ENCODE measurements at places on chromosomes 5 and 9. TPM values are rescaled to one million over a fixed set of nuclear protein-coding genes. Genes with fewer than 3 reads are reported as not detected.

Gene TLR4
- 1.3 TPM for total RNA-seq

DNA sequence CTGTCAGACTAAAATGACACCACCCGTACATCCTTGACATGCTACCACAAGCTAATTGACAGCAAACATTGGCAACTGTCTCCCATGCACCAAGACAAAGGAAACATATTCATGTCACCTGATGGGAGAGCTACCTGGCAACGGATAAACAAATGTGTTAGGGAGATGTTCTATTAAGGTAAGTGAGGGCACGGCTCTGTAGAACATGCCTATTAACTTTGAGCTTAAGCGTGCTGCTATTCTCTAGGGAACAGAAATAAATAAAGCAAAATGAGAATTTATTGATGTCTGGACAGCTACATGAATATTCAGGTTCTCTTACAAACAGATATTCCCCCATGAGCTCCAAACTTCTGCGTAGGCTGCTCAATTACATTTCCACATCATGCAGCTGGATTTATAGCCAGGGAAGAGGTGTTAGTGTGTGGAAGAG is 361.4 kb upstream of the RFX3 start:
- no peak overlapping the region for H3K4me3 ChIP-seq
- no peak overlapping the region for H3K27ac ChIP-seq
- no peaks in the 10 kb centered on the region for H3K36me3 ChIP-seq
- no peak for DNase-seq

DNA sequence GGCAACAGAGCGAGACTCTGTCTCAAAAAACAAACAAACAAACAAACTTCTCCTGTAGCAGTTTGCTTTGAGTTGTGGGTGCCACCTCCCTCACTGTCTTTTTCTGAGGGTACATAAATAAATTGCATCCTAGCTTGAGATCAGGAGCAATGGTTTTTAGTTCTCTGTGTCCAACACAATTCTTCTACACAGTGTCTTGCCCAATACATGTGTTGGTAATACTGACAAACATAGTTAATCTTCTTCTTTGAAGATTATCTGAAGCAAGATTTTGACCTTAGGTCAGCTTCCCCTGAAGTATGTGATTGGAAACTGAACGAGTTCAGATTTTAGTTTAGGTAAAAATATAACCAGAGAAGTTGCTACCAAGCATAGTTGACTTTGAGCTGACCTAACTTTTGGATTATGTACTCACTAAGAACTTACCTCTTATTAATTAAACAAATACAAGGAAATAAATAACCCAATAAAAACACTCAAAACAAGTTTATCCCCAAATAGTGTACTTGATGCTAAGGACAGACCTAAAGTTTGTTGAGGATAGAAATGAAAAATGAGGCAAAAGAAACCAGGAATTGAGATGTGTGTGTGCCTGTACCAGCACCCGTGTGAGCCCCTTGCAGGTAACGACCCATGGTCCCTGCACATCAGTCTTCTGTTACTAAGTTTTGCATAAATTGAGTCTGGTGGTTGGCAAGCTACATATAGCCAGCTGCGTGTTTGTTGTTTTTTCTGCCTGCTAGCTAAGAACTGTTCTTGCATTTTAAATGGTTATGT is 16.2 kb downstream of the TJP2 start:
- peak overlapping the region; percentile 46 for H3K27ac ChIP-seq
- DNase-seq: no peak
- H3K4me1 ChIP-seq: peaks cover 26% of the 10 kb centered on the region
- no peak overlapping the region for H3K4me3 ChIP-seq
- H3K27me3 ChIP-seq: no peaks in the 10 kb centered on the region

Gene WHRN
- total RNA-seq: 6.7 TPM

DNA sequence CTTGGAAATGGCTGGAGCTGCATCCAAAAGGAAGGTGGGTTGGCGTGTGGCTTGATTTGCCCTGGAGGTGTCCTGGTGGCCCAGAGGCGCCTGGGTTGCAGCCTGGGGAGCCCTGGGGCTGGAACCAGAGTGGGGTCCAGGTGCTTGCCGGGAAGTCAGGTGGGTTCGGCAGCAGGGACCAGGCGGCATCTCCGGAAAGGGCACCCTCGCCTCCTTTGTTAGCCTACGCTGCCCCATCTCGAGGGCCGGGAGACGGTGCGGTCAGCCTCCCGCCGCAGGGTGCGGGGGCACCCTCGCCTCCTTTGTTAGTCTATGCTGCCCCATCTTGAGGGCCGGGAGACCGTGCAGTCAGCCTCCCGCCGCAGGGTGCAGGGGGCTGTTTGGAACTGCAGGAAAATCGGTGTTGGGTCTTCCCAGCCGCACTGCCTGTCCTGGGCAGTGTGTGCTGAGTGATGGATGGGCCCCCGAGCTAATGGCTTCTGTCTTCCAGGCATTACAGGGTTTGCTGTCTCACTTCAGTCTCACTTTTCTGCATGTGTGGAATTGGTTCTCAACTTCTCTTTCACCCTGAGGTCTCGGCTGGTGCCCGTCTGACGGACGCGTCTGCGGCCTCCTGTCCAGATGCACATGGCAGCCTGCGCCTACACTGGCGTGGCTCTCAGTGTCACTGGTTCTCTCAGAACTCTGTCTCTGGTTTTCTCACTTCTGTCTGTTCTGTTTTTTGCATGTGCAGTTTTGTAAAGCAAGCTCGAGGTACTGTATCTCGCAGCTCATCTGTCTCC is 139.0 kb downstream of the CACNA1B start:
- H3K4me1 ChIP-seq: no peaks in the 10 kb centered on the region
- H3K36me3 ChIP-seq: no peaks in the 10 kb centered on the region
- DNase-seq: peak; percentile 41
- no peak overlapping the region for H3K4me3 ChIP-seq
- H3K27ac ChIP-seq: no peak overlapping the region

Gene MZB1
- total RNA-seq: not detected

- no peak overlapping the region for H3K4me3 ChIP-seq
- H3K27ac ChIP-seq: no peak overlapping the region
- no peak for DNase-seq
- H3K4me1 ChIP-seq: no peaks in the 10 kb centered on the region
- no peaks in the 10 kb centered on the region for H3K27me3 ChIP-seq
These were observed 8.2 kb upstream of the RUFY1 start for GRCh38 chr5:179542170-179542569.

DNA sequence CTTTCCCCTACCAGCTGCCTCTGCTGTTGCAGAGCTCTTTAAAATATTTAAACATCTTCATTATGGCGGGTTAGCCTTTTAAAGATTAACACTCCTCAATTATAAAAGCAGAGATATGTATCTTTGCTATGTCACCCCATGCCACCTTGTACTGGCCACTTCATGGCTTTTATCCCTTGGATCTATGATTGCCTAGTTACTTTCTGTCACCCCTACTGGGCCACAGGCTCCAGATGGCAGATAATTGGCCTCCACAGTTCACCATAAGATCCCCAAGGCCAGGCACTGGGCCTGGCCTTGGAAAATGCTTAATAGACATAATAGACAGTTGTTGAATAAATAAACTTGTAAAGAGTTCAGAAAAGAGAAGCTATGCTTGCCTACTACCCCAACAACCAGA is 142.0 kb upstream of the SHB start:
- H3K4me3 ChIP-seq: no peak overlapping the region
- no peaks in the 10 kb centered on the region for H3K4me1 ChIP-seq
- DNase-seq: no peak
- H3K36me3 ChIP-seq: no peaks in the 10 kb centered on the region
- H3K27me3 ChIP-seq: no peaks in the 10 kb centered on the region

- no peak overlapping the region for H3K27ac ChIP-seq
- no peaks in the 10 kb centered on the region for H3K36me3 ChIP-seq
- no peaks in the 10 kb centered on the region for H3K27me3 ChIP-seq
- no peaks in the 10 kb centered on the region for H3K4me1 ChIP-seq
These were observed 153.4 kb downstream of the PIK3R1 start for GRCh38 chr5:68369023-68369359.

GRCh38 chr9:113620377-113621161 is 157.0 kb downstream of the RGS3 start:
- peaks cover 4% of the 10 kb centered on the region for H3K4me1 ChIP-seq
- no peaks in the 10 kb centered on the region for H3K36me3 ChIP-seq
- H3K27me3 ChIP-seq: no peaks in the 10 kb centered on the region
- H3K27ac ChIP-seq: peak overlapping the region; percentile 87
- DNase-seq: peak; percentile 68

Gene SLC34A3
- total RNA-seq: not detected

Gene TMEM215
- not detected for total RNA-seq

GRCh38 chr5:33524476-33524875 is 83.7 kb downstream of the TARS1 start:
- no peaks in the 10 kb centered on the region for H3K27me3 ChIP-seq
- peaks cover 3% of the 10 kb centered on the region for H3K4me1 ChIP-seq
- no peak overlapping the region for H3K4me3 ChIP-seq
- no peak for DNase-seq

GRCh38 chr5:131795879-131796792 is 681 bp downstream of the FNIP1 start:
- no peaks in the 10 kb centered on the region for H3K36me3 ChIP-seq
- DNase-seq: peak; percentile 73
- peak overlapping the region; percentile 77 for H3K4me3 ChIP-seq
- H3K4me1 ChIP-seq: peaks cover 4% of the 10 kb centered on the region

DNA sequence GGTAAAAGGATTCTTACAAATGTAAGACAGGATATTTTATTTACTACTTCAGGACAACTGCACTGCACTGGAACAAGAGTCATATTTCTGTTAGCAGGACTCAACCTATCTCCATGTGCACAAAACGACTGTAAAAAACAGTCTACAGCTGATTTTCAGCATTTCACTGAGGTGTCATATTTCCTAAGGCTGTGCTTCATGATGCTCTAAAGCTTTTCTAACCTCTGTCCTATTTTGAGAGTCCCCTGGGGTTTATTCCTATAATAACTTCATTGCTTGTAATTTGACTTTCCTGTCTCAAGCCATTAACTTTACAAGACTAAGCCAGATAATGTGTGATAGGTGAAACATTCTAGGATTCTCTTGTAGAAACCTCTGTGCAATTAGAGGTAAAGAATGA is 472.3 kb downstream of the HINT1 start:
- H3K27me3 ChIP-seq: no peaks in the 10 kb centered on the region
- no peak for DNase-seq
- no peak overlapping the region for H3K27ac ChIP-seq
- no peaks in the 10 kb centered on the region for H3K4me1 ChIP-seq
- no peaks in the 10 kb centered on the region for H3K36me3 ChIP-seq

DNA sequence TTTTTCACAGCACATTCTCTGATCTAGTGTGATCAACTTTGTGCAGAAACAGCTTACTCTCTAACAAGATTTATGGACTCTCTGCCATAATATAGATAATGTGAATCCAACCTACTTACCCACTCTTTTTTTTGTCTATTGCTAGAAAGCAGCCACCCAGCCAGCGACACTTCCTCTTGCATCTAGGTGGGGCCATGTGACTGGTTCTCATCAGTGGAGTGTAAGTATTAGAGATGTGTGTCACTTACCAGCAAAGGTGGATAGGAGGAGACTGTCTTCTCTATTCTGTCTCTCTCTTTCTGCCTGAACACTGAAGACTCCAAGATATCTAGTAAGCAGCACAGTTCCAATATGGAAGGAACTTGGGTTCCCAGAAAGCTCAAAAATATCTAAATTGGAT is 174.8 kb downstream of the MCTP1 start:
- no peaks in the 10 kb centered on the region for H3K4me1 ChIP-seq
- H3K27ac ChIP-seq: no peak overlapping the region
- H3K36me3 ChIP-seq: no peaks in the 10 kb centered on the region
- H3K4me3 ChIP-seq: no peak overlapping the region

DNA sequence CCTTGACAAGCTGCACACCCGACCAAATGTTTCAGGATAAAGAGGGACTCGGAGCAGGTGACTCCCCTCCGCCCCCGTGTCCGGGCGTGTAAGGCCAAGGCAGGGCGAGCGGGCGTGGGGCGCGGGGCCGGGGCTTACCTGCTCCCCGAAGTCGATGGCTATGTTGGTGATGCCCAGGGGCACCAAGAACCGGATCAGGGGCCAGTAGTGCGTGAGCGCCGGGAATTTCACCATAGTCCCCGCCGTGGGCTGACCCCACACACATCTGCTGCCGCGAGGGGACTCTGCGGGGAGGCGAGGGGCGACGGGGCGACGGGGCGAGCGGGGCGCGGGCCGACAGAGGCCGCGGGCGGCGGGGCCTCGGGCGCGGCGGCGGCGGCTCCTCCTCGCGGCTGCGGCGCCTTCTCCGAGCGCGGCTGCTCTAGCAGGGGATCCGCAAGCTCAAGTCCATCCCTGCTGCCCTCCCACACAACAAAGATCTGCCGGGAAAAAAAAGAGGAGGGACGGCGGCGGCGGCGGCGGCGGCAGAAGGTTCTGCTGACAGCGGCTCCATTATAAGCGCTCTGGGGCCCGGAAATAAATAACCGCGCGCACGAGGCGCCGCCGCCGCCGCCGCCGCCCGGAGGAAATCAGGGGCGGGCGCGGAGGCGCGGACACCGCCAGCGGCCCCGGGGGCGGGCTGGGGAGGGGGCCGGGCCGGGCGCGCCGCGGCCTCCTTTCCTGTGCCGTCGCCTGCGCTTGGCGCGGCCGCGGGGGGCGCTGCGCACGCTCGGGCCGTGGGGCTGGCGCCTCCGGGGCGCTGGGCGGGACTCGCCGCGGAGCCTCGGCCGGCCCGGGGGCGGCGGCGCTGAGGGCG is at the start of gene ANKH:
Gene ANKH (minus strand): TSS at position 565 of the 856 bp plus-strand sequence. CDS start 331 bp downstream, at position 234.
- DNase-seq: peak; percentile 83
- no peaks in the 10 kb centered on the region for H3K27me3 ChIP-seq
- H3K4me1 ChIP-seq: no peaks in the 10 kb centered on the region
- no peaks in the 10 kb centered on the region for H3K36me3 ChIP-seq
- peak within 1 kb of the TSS; percentile 53 for H3K4me3 ChIP-seq

DNA sequence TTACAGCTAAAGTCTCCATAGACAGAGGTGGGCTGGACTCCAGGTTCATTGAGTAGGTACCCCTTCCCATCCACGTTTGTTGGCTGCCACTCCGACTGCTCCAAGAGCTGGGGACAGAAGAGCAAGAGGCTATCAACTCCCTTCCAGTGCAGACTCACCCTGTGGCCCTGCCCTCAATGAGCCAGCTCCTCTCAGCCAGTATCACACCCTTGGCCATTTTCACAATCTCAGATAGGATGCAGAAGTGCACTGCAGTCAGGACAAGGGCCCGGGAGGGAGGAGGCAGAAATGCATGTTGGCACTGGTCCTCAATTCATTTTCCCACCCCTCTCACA is 6.2 kb downstream of the IRF1 start:
- H3K36me3 ChIP-seq: no peaks in the 10 kb centered on the region
- no peak for DNase-seq
- H3K4me3 ChIP-seq: no peak overlapping the region
- no peaks in the 10 kb centered on the region for H3K27me3 ChIP-seq
- H3K4me1 ChIP-seq: no peaks in the 10 kb centered on the region

Gene TOR1A
- total RNA-seq: 8.9 TPM

DNA sequence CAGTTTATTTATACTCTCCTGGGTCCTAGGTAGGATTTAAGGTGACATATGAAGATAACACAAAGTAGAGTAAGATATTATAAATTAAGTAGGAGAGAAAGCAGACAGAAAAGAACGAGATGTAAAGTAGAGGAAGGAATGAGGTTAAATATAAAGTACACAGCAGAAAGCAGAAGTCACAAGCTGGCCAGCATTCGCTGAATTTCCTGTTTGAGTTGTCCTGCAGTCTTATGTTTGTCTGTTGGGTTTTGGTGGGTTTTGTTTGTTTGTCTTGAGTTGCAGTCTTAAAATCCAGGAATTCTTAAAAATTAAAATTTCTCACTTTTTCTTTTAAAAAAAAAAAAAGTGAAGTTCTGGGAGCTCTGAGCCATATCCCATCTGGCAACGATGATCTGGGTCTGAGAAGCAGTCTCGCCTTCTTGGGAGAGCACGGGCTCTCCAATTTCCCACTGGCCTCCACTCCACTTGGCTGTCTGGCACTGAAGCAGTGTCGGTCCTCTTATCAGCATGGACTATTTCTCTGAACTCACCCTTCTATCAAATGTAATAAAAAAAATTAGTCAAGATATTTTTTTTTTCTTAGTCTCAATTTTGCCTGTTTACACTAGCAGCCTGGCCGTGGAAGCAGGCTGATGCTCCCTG is 2.0 kb downstream of the S100Z start:
- H3K4me1 ChIP-seq: peaks cover 3% of the 10 kb centered on the region
- H3K36me3 ChIP-seq: no peaks in the 10 kb centered on the region
- H3K27me3 ChIP-seq: no peaks in the 10 kb centered on the region
- no peak overlapping the region for H3K4me3 ChIP-seq
- DNase-seq: no peak
- no peak overlapping the region for H3K27ac ChIP-seq

Data from pancreas (tissue), 10 donors.